ENCODE measurements at places on chromosomes 1 and 21. TPM values are rescaled to one million over a fixed set of nuclear protein-coding genes. Genes with fewer than 3 reads are reported as not detected.

CRP gene
- not detected for polyA plus RNA-seq

NTRK1 gene
- polyA plus RNA-seq = not detected

ATP6V1G3 gene
- polyA plus RNA-seq = not detected

TNFAIP8L2 gene
- polyA plus RNA-seq = 9.1 TPM

TMEM69 gene
- 34.2 TPM for polyA plus RNA-seq

RNU1-4 gene
- not detected for polyA plus RNA-seq

MYBPH gene
- not detected for polyA plus RNA-seq

CLEC20A gene
- polyA plus RNA-seq = 5.2 TPM

BCAR3 gene
- polyA plus RNA-seq = 6.7 TPM

KIF2C gene
- polyA plus RNA-seq = 0.26 TPM

CHRM3 gene
- polyA plus RNA-seq = not detected

C1orf52 gene
- polyA plus RNA-seq = 47.2 TPM

GBP4 gene
- 12.4 TPM for polyA plus RNA-seq

ANGPTL3 gene
- polyA plus RNA-seq = not detected

ILF2 gene
- polyA plus RNA-seq = 94.0 TPM

NECTIN4 gene
- not detected for polyA plus RNA-seq

SPRR2A gene
- not detected for polyA plus RNA-seq

MCM3AP gene
- 61.7 TPM for polyA plus RNA-seq

KCNE2 gene
- not detected for polyA plus RNA-seq

KCNK1 gene
- polyA plus RNA-seq = not detected
